ENCODE measurements at places on chromosomes 4 and X.

GRCh38 chrX:29890004-29890403 is 325.4 kb upstream of the MAGEB2 start:
- no peak for DNase-seq

- DNase-seq = no peak
These were observed 243.4 kb upstream of the GK2 start for GRCh38 chr4:79651456-79651855.

GRCh38 chrX:68853665-68854251 is 24.9 kb downstream of the EFNB1 start:
- DNase-seq = no peak

DNA sequence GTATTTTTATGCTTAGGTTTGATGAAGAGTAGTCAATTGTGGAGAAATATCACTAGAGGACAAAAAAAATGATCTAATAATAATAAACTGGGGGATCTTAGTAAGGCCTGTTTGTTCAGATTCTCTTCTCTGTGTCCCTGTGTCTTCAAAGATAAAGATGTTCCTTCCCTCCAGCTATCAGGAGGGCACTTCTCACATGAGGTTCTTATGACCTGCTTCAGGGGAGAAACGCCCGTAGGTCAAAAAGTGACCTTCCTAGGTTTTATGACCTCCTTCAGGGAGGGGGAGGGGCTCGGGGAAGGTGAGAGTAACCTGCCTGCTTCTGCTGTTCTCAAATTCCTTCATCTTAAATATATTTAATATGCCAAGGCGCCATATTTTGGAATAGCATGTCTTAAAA is 89.2 kb upstream of the JADE1 start:
- no peak for DNase-seq

DNA sequence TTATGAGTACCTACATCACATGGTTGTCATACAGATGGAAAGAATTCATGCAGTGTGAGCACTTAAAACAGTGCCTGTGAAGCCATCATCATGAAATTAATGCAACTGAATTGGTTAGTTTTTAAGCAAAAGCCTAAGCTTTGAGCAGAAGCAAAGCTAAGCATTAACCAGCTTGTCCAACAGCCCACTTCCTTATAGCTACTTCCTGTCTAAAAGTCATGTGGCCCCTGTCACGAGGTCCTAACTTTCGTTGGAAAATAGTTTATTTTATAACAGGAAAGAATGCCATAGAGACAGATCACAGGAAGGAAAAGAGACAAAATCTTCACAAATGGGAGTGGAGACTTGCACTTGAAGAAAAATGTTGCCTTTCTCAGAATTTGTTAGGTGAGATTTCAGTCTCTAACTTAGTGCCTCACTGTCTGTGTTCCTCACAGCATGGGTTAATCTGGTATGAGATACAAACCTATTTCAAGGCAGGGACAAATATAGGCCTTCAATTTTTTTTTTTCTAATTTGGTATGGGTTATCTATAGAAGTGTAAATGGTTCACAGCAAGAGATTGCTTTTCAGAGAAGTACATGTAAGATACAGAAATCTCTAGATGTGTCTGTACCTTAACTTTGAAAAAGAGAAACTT is 27.7 kb upstream of the VCX start:
- DNase-seq = no peak

- no peak for DNase-seq
These were observed 63.8 kb downstream of the ARFIP1 start for GRCh38 chr4:152843481-152844090.

- DNase-seq = no peak
These were observed 39.3 kb downstream of the ATP2B3 start for GRCh38 chrX:153556767-153557166.

- DNase-seq = no peak
These were observed 204.9 kb downstream of the AASDH start for GRCh38 chr4:56182356-56182755.

- DNase-seq = no peak
These were observed 1.3 kb upstream of the CCNA2 start for GRCh38 chr4:121824950-121825349.

GRCh38 chr4:152591876-152592275 is 56.0 kb upstream of the FBXW7 start:
- no peak for DNase-seq

GRCh38 chr4:183658362-183659028 is 490 bp downstream of the RWDD4 start:
- peak; percentile 64 for DNase-seq

GRCh38 chr4:176979416-176979815 is 186.7 kb upstream of the VEGFC start:
- DNase-seq = no peak

DNA sequence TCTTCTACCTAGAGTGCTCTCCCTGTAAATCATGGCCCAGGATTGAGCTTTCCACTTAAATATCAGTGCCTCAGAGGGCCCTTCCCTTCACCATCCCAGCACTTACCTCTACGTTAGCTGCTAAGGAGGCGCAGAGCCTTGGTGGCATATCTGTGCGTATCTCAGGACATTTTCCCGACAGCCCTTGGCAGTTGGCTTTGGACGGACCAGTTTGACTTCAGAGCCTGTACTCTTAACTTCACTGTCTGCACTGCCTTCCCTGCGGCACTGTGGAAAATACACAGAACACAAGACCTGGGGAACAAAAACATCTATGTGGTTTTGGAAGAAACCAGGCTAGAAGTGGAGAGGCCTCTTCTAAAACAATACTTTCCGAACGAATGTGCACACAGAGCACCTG is 2.4 kb downstream of the TADA2B start:
- no peak for DNase-seq

DNA sequence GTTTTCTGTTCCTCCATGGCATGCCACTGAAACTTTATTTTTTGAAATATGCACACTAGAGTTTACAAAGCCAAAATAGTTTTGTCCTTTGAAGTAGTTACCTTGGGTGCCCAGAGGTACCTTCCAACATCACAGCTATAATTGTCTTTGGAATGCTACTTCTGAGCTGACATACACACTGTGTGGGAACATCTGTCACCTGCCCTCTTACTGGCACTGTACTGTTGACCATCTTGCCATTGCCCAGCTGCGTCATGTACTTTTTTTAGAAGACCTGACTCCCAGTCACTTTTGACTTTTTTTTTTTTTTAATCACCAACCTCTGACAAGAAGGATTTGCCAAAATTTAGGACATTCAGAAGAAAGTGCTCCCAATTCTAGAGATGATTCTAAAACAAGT is 200.5 kb upstream of the CXorf66 start:
- DNase-seq = no peak

DNA sequence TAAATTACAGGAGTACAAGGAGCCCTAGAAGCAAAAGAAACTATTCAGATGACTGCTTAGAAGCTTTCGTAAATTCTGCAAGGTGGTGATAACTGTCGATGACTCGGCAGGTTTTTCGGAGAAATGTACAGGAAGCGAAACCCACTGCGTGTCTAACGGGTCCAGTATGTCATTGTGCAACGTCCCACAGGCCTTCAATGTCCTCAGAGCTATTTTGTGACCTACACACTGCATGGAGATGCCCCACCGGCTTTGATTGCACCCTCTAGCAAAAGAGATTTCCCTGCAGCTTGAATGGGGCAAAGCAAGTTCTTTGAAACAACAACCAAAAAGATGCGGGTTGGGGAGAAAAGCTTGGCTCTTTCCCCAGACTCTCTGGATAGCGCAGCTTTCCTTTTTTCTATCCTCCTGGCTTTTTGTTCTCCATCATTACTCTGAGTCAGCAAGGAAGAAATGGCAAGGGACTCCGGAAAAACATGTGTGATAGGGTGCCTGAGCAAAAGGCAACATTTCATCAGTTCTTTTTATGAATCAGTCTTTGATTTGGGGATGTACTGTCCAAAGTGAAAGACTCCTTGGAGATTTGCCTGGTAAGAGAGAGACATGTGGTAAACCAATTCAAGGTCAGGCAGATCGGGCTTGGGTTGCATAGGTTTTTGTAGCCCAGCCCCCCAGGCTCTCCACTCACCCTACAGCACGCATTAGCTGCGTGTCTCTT is 112.0 kb upstream of the TBL1X start:
- no peak for DNase-seq

DNA sequence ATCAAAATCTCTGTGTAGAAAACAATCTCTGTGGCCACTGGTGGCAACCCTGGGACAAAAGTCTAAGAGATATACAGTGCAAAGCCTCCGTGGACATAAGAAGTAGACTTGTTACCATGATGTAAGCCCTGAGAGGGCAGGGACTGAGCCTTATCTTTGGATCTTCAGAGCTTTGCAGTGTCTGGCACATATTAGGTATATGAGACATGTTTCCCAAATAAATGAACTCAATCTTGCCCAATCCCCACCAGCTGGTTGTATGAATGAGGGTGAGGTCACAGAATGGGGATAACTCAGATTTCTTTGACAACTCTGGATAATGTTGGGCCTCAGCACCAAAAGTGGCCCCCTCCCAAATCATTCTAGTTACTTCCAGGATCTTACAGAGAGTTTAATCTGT is 511.4 kb upstream of the DIPK2B start:
- DNase-seq = no peak

- DNase-seq = no peak
These were observed 658 bp downstream of the SH3TC1 start for GRCh38 chr4:8199594-8200301.

DNA sequence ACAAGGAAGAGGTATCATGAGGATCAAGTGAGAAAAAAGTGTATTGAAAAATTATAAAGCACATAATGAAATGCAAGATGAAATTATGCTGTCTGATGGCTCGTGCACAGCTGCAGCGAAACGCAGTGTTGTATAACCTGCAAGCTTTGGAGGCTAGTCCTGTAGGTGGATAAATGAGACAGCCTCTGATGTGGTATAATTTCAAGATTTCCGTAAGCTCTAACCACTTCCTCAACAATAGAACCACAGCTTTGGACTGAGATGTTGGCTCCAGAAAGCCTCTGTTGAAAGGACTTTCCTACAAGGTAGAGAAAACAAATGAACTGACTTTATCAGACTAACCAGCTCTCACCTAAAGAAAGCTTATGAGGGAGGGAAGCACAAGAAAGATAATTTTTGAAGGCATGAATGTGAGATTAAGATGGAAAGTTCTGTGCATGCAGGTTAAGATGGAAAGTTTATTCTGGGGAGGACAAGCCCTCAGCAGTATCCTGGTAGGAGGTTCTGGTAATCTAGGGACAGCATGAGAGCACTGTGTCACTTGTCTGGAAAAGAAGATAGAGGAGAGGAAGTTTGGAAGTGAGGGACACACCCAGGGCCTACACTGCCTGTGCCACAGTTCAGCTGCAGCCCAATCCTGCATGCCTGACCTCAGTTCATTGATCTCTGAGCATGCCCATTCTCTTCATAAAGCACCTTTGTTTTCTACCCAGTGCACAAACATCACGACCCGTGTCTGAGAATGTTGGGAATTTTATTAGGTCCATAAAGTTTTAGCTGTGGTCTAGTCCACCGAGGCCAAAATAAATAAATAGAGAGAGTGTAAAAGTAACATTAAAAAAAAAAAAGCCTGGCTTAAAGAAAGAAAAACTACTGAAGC is 161.5 kb upstream of the SFRP2 start:
- no peak for DNase-seq

GRCh38 chr4:71270901-71271300 is 67.9 kb upstream of the SLC4A4 start:
- no peak for DNase-seq

- DNase-seq = no peak
These were observed 162.1 kb upstream of the KIT start for GRCh38 chr4:54495641-54496040.

DNA sequence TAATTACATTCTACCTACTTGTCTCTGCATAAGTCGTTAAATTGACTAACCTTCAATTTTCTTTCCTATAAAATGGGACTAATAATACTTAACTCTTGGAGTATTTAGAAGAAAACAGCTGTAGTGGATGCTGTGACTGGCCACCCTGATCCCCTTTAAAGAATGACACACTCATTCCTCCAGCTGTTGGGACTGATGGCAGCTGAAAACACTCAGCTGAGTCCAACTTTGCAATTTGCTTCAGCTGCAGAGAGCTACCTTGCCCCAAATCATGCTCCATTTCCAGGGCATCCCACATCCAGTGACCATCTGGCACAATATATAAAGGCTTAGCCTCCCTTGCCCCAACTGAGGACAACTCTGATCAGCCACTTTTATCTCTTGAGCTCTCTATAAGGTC is 89.1 kb downstream of the MID1IP1 start:
- DNase-seq = no peak

- DNase-seq = no peak
These were observed 345.4 kb downstream of the PPP1R2C start for GRCh38 chrX:42432552-42432951.

DNA sequence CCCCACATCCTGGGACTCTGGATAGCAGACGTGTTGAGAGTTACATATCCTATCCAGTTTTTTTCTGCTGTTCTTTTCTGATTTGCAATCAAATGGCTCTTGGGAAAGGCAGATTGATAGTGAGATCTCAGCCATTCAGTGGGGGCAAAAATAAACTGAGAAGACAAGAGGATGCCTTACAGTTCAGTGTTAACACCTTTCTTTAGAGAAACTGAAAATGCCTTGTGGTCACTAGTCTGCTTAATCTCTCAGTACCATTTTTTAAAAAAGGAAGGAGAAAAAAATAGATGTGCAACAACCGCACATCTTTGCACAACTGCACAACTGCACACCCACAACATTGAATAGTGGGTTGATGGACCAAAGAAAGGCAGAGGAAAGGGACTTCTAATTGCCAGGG is 109.3 kb downstream of the ARHGEF9 start:
- no peak for DNase-seq

GRCh38 chrX:155611302-155611701 is 1.4 kb downstream of the TMLHE start:
- no peak for DNase-seq

- no peak for DNase-seq
These were observed 32.1 kb upstream of the PAQR3 start for GRCh38 chr4:78971326-78971725.

- no peak for DNase-seq
These were observed 72.4 kb downstream of the PRDM5 start for GRCh38 chr4:120850018-120850599.

- DNase-seq = no peak
These were observed 325.2 kb downstream of the CAMK2D start for GRCh38 chr4:113436360-113436759.

DNA sequence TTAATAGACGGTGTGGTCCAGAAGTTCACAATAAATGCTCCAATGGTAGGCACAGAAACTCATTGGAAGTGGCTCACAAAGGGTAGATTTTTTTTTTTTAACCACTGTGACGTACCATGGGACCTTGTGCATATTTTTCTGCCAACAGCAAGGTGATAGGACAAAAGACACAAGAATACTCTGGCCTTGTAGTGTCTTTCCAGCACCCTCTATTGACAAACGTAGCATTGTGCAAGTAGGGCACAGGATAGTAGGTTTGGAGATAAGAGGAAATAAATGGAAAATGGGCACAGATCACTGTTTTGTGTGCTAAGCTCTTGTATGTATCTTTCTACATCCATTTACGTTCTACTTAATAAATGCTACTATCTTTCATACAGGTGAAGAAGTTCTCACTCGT is 2054.9 kb downstream of the PCDH7 start:
- no peak for DNase-seq

GRCh38 chrX:133285341-133285740 is 67.2 kb upstream of the TFDP3 start:
- no peak for DNase-seq

DNA sequence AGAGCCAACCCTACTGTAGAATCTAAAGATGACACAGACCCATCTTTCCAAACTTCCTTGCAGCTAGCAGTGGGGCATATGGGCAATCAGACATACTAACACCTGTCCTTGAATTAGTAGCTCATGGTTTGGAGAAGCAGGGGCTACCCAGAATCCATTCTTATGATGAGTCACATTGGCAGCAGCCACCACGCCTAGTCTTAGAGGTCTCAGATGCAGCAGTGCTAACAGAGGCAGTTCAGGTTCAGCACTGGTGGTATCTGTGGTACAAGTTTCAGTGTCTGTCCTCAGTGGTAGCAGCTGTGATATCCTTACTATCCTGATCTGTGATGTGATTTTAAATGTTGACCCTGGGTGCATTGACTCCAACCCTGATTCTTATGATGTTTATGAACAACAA is 68.1 kb downstream of the FRMPD4 start:
- no peak for DNase-seq
